Fibroblast of villous mesenchyme (primary cell): ENCODE measurements at places on chromosomes 5 and 9. TPM values are rescaled to one million over a fixed set of nuclear protein-coding genes. Genes with fewer than 3 reads are reported as not detected.

DNA sequence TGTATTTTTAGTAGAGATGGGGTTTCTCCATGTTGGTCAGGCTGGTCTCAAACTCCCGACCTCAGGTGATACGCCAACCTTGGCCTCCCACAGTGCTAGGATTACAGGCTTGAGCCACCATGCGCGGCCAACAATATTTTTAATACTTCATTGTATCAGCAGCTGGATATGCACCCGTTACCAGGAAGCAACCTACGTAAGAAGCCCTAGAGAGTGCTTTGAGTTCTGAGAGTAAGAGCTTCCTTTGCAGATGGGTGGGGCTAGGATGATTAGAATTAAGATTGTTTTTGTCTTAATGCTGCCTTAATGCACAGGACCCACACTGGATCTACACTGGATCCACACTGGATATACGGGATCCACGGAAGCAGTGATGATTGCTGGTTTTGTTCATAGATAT lies 123.9 kb upstream of the ABCA1 start:
- DNase-seq, result no peak

The TPPP gene
- total RNA-seq, result under 0.01 TPM in 2 replicates

The PPP3R2 gene
- total RNA-seq, result not detected in 2 replicates

The GRM6 gene
- total RNA-seq, result not detected in 2 replicates

The CYLC2 gene
- total RNA-seq, result not detected in 2 replicates
